Metanephros (tissue), 2 donors: ENCODE measurements at places on chromosomes 2 and 18. TPM values are rescaled to one million over a fixed set of nuclear protein-coding genes. Genes with fewer than 3 reads are reported as not detected.

EIF2B4 gene
- 18.6 TPM for total RNA-seq

EHBP1 gene
- 65.4 TPM for total RNA-seq

CYP27C1 gene
- 7.6 TPM for total RNA-seq

ANKRD62 gene
- not detected for total RNA-seq

CLK1 gene
- 209 TPM for total RNA-seq

VAPA gene
- total RNA-seq = 223 TPM

NT5DC4 gene
- total RNA-seq = not detected
